SIG-M5 (cell line): ENCODE measurements at places on chromosomes 12 and 14.

DNA sequence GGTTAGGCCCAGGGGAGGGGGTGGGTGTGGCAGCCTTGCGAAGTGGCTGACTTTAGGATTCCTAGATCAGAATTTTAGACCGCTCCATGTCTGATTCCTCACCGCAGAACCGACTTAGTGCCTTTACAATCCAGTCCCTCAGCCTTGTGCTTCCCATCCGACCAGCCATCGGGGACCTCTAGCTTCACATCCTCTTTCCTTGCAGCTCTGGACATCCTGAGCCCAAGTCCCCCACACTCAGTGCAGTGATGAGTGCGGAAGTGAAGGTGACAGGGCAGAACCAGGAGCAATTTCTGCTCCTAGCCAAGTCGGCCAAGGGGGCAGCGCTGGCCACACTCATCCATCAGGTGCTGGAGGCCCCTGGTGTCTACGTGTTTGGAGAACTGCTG, 557 bp downstream of the COPS7A start:
- DNase-seq: peak; percentile 52

DNA sequence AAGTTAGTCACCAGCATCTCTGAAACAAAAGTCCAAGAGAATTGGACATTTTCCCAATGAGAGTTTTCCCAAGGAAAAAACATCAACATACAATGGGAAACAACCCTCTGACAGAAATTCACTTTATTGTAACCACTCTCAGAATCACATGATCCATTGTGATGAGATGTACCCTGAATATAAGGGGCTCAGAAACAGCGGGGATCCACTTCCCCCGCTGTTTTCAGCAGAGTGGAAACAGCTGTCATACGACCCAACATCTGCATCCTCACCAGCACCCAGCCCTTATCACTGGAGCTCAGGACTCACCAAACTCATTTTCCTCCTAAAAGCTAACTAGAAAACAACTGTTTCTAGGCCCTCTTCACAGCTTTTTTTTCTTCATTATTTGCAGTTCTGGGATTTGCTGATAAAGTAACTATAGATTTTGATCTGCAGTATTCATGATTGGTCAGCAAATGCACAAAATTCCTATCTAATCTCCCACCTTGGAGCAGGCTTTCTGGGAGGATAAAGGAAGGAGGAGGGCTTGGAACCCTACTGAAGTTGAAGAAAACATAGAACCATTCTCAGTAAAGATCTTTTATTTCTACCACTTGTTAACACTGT, 31.3 kb downstream of the CORO1C start:
- no peak for DNase-seq

DNA sequence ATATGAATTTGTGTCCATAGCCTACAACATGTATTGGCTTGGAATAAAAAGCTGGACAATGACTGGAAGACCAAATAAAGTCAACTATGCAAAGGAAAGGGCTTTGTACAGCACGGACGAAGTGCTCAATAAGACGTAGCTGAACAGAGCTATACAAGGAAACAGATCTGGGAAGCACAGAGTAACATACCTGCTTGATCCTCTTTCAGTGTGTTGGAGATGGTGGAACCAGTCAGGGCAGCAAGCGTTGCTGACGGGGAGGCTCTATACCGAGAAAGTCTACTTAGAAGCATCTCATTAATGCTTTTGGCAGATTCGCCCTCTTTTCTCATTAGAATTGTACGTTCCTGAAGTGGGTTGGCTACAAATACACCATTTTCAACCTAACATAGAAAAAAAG, 99.3 kb downstream of the HECTD4 start:
- DNase-seq: no peak

DNA sequence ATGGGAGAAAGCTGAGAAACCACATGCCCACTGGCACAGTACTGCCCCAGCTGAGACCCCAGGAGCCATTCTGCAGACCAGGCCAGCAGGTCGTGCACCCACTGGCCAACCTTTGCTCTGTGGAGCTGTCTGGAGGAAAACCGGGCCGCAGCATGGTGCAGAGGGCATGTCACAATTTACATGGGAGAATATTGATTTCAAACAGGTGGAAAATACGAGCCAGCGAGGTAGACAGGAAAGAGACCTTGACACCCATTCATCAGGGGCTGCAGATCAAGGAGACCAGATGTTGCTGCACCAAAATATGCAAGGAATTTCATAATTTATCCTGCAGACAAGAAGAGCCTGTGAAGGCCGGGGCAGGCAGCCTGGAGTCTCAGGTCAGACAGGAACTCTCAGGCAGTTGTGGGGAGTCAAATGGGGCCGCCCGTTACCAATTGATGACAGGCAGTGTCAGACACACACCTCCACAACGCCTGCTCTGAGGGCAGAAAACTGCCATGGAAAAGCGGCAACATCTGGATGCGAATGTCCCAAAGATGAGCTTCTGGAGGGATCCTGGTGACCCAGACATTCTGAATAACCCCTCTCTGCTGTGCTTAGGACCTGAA, 74.6 kb upstream of the BCL11B start:
- no peak for DNase-seq

DNA sequence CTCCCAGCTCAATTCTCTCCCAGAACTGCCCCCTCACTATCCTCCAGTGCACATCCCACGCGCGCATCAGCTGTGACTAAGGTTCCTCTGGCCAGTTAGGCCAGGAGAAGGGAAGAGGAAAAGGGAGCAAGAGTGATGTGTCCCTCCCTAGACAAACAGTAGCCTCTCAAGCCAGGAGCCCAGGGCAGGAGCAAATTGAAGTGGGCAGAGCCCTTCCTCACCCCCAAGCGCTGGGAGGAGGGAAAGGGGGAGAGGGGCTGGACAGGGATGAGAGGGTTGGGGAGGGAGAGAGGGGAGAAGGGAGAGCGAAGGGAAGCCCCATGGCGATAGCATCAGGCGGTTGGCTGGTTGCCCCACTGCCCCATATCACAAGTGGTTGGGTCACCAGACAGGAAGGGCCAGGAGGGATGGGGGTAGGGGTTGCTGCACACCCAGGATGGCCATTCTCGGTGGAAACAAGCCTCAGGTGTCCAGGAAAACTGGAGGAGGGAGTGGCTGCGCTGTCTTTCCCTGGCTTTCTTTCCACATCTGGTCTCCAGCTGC, 1.1 kb downstream of the CD63 start:
- DNase-seq: no peak

DNA sequence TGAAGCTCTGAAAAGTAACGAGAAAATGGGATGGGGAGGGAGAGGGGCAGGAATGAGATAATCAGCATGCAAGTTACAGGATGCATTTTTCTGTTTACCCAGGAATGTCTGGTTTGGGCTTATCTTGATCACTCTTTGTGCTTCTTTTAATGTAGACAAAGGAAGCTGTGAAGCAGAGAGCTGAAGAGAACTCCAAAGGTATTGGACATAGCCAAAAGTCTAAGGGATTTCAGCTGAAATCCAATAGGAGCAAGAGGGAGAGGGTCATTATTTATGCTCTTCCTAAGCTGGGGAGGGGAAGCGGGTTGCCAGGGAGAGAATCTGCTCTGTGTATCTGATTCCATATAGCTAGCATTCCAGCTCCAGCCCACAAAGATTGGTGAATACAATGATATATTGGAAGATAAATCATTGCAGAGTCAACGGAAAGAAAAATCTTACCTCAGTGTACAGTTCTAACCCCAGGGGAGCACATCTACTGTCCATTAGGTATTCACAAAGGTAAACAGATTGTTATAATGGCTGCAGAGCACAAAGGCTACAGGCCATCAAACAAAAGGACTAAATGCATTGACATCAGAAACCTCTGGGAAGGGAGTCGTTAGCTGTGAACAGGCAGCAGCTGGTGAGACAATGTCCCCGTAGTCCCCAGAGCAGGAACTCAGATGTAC, 61.0 kb upstream of the PELI2 start:
- DNase-seq: no peak

DNA sequence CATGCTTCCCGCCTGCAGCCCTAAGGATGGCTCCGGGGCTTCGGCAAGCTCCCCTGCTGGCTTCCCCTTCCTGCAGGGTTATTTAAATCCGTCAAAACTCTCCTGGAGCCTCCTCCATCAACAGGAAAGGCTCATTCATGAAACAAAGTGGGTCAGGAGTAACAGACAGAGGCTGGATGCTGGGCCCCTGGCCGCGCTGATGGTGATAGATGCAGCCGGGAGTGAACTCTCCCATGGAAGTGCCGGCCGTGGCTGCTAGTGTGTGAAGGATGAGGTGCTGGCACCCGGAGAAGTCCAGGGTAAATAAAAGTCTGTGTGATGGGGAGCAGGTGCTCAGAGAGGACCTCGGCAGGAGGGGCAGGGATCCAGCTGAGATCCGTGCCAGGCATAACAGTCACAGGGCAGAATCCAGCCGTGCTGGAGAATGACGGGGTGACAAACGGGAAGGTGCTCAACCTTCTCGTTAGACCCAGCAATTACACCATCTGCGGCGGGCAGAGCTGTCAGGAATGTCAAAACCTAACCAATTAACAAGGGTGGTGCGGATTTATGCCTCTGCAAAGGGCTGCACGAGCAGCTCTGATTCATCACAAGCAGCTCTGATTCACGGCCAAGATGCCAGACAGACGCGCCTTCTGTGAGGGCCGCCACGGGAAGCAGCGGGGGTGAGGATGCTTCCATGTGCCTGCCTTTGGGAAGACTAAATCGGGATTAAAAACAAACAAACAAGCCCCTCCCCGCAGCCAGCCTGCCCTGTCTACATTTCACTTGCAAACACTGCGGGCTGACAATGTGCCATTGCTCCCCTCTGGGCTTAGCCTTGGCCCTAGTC, 55.6 kb downstream of the SYNE3 start:
- no peak for DNase-seq

DNA sequence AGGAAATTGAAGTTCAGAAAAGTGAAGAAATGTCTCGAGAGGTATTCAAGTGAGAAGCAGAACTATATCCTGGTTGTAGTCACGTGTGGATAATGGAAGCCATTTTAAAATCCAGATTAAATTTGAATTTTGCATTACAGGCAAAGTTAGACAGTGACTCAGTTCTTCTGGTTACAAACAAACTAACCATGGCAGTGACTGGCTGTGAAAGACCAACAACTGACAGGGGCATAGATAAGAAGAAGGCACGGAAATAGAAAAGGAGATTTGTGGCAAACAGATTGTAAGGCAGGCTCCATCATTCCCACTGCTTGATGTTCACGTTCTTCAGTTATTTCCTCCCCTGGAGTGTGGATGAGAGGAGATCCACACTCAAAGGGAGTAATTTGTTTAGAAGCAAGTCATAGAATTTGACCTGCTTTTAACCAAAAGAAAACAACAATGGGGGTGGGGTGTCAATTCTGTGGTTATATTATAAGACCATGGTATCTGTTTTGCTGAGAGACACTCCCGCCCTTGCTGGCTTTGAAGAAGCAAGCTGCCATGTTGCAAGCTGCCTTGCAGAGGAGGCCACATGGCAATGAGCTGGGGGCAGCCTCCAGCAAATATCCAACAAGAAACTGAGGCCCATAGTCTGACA, 795.3 kb downstream of the VRK1 start:
- DNase-seq: no peak

DNA sequence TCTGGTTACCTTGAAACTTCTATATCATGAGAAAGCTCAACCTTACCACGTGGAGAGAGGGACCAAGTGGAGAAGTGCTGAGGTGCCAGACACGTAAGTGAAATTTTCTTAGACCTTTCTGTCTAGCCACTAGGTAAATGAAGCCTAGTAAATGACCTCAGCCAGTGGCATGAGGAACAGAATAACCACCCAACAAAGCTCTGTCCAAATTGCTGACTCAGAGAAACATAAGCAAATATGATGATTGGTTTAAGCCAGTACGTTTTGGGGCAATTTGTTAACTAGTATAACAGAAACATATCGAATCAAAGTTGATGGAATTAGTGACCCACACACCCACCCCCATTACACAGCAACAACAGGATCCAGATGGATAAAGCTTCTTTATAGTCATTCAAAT, 75.2 kb upstream of the MAX start:
- DNase-seq: no peak

- DNase-seq: peak; percentile 45
Observed at GRCh38 chr12:32455607-32456071, 56.3 kb downstream of the FGD4 start.

- no peak for DNase-seq
Observed at GRCh38 chr14:94979891-94980290, 177.4 kb downstream of the DICER1 start.

GRCh38 chr14:105107781-105108515, 42.7 kb upstream of the GPR132 start:
- no peak for DNase-seq

GRCh38 chr14:21078287-21078686, 8.2 kb downstream of the ARHGEF40 start:
- no peak for DNase-seq

DNA sequence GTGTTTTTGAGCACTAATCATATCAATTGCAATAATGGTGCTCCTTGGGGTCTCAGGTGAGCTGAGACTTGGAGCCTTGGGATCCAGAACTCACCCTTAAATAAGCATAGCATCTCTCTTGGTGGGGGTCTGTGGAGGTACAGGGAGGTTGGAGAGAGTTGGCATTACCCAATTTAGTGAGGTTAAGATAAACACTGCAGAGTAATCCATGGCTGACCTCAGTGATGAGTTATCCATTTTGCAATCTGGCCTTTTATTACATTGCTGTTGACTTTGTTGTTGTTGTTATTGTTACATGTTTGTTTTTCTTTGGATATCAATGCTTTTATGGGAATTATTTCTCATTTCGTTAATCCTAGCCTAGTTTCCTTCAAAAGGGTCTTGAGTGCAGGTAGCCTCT, 373.3 kb downstream of the NRXN3 start:
- no peak for DNase-seq

- DNase-seq: no peak
Observed at GRCh38 chr14:21063479-21063878, 5.9 kb downstream of the RNASE8 start.

DNA sequence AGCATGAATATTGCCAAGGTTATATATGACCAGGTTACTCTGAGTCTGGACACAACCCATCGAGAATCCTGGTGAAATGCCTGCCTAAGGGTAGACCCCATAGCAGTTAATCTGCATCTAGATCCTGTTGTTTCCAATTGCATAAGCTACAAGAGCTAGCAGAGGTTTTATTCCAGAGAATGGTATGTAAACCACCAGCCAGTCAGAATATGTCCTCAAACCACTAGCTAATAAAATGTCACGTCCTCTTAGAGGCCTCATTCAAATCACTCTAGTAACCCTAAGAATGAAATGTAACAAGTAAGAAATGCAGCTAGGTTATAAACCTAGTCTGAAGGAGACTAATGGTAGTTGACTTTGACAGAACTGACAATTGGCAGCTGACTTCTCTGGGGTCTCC, 9.0 kb upstream of the YLPM1 start:
- DNase-seq: no peak

- no peak for DNase-seq
Observed at GRCh38 chr14:94548999-94549985, 11.9 kb upstream of the SERPINA4 start.

GRCh38 chr12:48782457-48783395, 6.2 kb downstream of the ADCY6 start:
- no peak for DNase-seq

DNA sequence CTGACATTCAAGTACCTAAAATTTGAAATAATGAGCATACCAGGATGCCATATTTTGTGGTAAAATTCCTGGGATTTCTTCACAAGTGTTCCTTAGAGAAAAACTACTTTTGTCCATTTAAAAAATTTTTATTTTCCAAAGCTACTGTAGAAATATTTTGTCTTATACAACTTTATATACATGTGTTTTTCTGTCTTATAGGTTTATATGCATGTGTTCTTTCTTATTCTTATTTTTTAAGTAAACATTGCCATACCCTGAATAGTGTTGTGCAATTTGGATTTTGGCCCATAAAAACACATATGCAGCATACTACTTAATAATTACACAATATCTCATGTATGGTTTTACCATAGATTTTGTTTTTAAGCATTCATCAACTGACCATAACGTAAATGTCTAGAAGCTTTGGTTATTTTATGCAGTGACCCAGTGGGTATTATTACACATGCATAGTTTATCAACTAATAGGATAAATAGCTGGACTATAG, 1107.4 kb upstream of the SEL1L start:
- DNase-seq: no peak
